ENCODE measurements at places on chromosomes 11 and 22. TPM values are rescaled to one million over a fixed set of nuclear protein-coding genes. Genes with fewer than 3 reads are reported as not detected.

AHNAK gene
- 944 TPM for total RNA-seq

PRDM10 gene
- total RNA-seq, result 4.8 TPM

KCNK7 gene
- total RNA-seq, result 0.50 TPM

PKDREJ gene
- total RNA-seq, result not detected
